Left lung (tissue), 14 donors: ENCODE measurements at places on chromosomes 7 and 10. TPM values are rescaled to one million over a fixed set of nuclear protein-coding genes. Genes with fewer than 3 reads are reported as not detected.
A peak's percentile ranks its signal among the peaks of the same experiment; 100 is the strongest.

DNA sequence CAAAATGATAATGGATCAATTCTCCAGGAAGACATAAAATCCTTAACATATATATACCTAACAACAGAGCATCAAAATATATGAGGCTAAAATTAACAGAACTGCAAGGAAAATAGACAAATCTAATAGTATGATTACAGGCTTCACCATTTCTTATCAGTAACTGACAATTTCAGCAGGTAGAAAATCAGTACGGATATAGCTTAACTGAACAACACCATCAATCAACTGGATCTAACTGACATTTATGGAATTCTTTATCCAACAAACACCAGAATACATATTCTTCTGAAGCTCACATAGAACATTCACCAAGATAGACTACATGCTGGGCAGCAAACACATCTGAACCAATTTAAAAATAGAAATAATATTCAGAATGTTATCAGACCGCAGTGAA lies 121.1 kb upstream of the CDC14C start:
- no peak overlapping the region for H3K4me3 ChIP-seq
- DNase-seq: no peak
- H3K27me3 ChIP-seq: no peaks in the 10 kb centered on the region
- H3K27ac ChIP-seq: no peak overlapping the region
- no peaks in the 10 kb centered on the region for H3K4me1 ChIP-seq

DNA sequence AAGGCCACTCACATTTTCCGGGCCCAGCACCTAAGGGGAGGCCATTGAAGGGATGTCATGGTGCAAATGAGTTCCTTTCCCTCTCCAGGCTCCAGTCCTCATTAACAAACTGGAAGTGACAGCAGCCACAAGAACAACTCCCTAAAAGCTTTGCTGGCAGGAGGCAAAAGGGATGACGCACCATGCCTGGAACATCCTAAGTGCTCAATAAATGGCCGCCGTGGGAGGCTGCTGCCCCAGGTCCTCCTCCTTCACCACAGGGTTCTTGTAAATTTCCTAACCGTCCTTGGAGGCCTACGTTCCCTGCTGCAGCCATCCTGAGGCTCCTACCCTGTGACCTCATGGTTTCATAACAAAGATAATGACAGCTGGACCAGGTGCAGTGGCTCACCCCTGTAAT lies 41.3 kb upstream of the CAMK1D start:
- H3K27me3 ChIP-seq: peaks cover 6% of the 10 kb centered on the region
- no peak overlapping the region for H3K4me3 ChIP-seq
- no peak for DNase-seq
- H3K36me3 ChIP-seq: no peaks in the 10 kb centered on the region
- no peak overlapping the region for H3K27ac ChIP-seq
- H3K4me1 ChIP-seq: no peaks in the 10 kb centered on the region

DNA sequence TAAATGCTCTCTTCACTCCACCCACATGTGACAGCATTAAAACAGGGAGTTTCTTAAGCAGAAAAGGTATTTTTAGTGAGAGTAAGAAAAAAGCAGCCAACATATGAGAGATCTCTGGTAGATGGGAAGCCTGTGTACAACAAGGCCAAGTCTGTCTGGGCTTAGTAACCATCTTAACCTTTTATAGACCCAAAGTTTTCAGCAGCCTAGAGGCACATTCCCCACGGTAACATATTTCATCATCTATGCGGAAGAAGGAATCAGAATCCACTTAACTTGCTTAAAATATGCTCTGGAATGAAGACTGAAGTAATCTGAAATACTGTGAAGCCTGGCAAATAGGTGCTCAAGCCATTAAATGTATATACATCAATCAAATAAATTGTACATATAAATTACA lies 127.8 kb downstream of the RAPGEF5 start:
- H3K27me3 ChIP-seq: no peaks in the 10 kb centered on the region
- peaks cover 4% of the 10 kb centered on the region for H3K4me1 ChIP-seq
- H3K4me3 ChIP-seq: no peak overlapping the region
- H3K27ac ChIP-seq: no peak overlapping the region

GRCh38 chr7:36958111-36958733 lies 233.9 kb upstream of the AOAH start:
- no peaks in the 10 kb centered on the region for H3K4me1 ChIP-seq
- no peaks in the 10 kb centered on the region for H3K36me3 ChIP-seq
- no peak overlapping the region for H3K27ac ChIP-seq
- H3K27me3 ChIP-seq: no peaks in the 10 kb centered on the region
- no peak overlapping the region for H3K4me3 ChIP-seq

- H3K4me3 ChIP-seq: no peak overlapping the region
- peaks cover 4% of the 10 kb centered on the region for H3K4me1 ChIP-seq
- DNase-seq: no peak
- no peak overlapping the region for H3K27ac ChIP-seq
Observed at GRCh38 chr10:71337219-71337701, 18.2 kb downstream of the SLC29A3 start.

GRCh38 chr10:96225119-96225518 lies 46.2 kb downstream of the BLNK start:
- no peak overlapping the region for H3K27ac ChIP-seq
- H3K4me1 ChIP-seq: no peaks in the 10 kb centered on the region
- H3K27me3 ChIP-seq: no peaks in the 10 kb centered on the region
- H3K4me3 ChIP-seq: no peak overlapping the region
- no peaks in the 10 kb centered on the region for H3K36me3 ChIP-seq

DNA sequence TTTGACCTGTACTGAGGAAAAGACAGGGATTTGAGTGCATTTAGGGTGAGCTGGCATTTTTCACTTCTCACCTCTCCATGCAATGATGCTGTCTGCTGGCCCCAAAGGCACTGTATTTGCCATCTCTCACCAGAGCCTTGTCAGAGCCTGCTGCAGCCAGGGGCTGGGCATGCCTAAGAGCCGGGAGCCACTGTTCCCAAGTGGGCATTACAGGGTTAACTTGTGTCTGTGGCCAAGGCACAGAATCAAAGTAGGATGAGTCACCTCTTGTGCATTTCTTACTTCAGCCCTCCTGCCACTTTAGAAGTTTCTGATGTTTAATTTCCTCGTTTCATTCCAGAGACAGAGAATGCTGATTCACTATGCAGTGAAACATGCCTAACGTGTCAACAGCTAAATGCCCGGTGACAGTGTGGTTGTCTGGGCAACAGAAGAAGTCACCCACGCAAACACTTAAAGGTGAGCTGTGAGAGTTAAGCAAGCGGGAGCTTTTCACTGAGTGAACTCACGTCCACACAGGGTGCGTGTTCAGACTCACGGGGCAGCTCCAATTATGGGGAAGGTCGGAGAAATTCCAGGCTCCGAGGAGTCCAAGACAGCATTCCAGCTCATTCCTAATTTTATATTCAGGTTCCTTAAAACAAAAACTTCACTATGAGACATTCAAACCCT lies 57.1 kb upstream of the IGFBP3 start:
- peaks cover 22% of the 10 kb centered on the region for H3K4me1 ChIP-seq
- H3K27me3 ChIP-seq: no peaks in the 10 kb centered on the region
- no peaks in the 10 kb centered on the region for H3K36me3 ChIP-seq
- peak overlapping the region; percentile 84 for H3K27ac ChIP-seq
- H3K4me3 ChIP-seq: no peak overlapping the region
- peak; percentile 59 for DNase-seq

GRCh38 chr7:121582258-121582657 lies 186.2 kb upstream of the FAM3C start:
- H3K4me1 ChIP-seq: no peaks in the 10 kb centered on the region
- H3K36me3 ChIP-seq: no peaks in the 10 kb centered on the region
- H3K27me3 ChIP-seq: no peaks in the 10 kb centered on the region
- H3K27ac ChIP-seq: no peak overlapping the region
- no peak for DNase-seq

DNA sequence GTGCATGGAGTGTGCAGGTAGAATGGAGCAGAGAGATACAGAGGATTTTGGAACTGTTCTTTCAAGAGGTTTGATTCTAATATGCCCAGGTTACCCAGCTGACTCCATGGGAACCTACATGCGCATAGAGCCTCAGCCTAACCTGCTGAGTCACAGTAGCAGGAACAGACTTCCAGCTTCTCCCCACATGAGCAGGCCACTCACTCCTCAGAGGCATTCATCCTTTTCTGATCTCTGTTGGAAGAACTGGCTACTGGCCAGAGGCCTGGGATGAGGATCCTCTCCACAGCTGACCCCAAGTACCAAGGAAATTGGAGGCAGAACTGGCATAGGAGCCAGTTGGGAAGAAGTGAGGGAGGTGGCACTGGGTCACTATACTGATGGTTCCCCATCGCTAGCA lies 17.9 kb upstream of the CCSER2 start:
- H3K36me3 ChIP-seq: no peaks in the 10 kb centered on the region
- no peaks in the 10 kb centered on the region for H3K27me3 ChIP-seq
- peaks cover 12% of the 10 kb centered on the region for H3K4me1 ChIP-seq
- no peak for DNase-seq
- no peak overlapping the region for H3K4me3 ChIP-seq
- H3K27ac ChIP-seq: no peak overlapping the region

GRCh38 chr10:63240807-63241206 lies 107.7 kb downstream of the NRBF2 start:
- no peaks in the 10 kb centered on the region for H3K36me3 ChIP-seq
- peak overlapping the region; percentile 81 for H3K27ac ChIP-seq
- H3K4me3 ChIP-seq: no peak overlapping the region
- H3K4me1 ChIP-seq: peaks cover 15% of the 10 kb centered on the region

- H3K4me3 ChIP-seq: no peak overlapping the region
- H3K4me1 ChIP-seq: no peaks in the 10 kb centered on the region
- no peaks in the 10 kb centered on the region for H3K27me3 ChIP-seq
- DNase-seq: no peak
- H3K36me3 ChIP-seq: no peaks in the 10 kb centered on the region
Observed at GRCh38 chr7:130926001-130926691, 192.1 kb upstream of the KLF14 start.

- peaks cover 43% of the 10 kb centered on the region for H3K4me1 ChIP-seq
- no peak overlapping the region for H3K4me3 ChIP-seq
Observed at GRCh38 chr10:79280956-79281355, 66.3 kb upstream of the PPIF start.

DNA sequence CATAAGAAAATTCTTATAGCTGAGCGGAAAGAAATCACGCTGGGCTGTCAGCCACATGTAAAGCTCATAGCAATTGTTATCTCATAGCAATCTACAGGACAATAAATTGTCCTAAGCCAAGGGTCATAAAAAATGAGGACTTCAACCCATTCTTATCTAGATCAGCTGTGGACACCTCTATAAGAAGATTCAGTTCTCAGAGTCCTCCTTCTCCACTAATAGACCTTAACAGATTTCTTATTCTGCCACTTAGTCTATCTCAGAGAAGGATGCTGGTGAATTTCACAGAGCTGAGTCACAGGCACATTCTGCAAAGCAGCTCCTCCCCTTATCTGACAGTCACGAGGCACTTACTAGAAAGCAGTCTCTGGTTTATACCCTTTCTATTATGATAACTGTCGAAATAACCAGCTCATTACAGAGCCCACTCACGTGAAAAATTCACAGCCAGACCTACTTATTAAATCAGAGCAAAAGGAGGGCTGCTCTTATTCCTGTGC lies 185.3 kb upstream of the PCLO start:
- no peaks in the 10 kb centered on the region for H3K27me3 ChIP-seq
- no peaks in the 10 kb centered on the region for H3K36me3 ChIP-seq
- DNase-seq: no peak
- no peak overlapping the region for H3K27ac ChIP-seq
- H3K4me1 ChIP-seq: no peaks in the 10 kb centered on the region
- H3K4me3 ChIP-seq: no peak overlapping the region

DNA sequence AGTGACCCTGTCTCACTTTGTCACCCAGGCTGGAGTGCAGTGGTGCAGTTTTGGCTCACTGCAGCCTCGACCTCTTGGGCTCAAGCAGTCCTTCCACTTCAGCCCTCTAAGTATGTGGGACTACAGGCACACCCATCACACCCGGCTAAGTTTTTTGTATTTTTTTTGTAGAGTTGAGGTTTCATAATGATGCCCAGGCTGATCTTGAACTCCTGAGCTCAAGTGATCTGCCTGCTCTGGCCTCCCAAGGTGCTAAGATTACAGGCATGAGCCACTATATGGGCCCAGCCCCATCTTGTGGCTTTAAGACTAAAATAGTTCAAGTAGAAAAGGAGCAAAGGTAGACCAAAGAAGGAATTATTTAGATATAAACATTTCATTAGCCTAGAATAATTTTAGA lies 65.5 kb downstream of the MLLT10 start:
- DNase-seq: peak; percentile 34
- H3K4me3 ChIP-seq: no peak overlapping the region
- no peaks in the 10 kb centered on the region for H3K27me3 ChIP-seq
- H3K36me3 ChIP-seq: peaks cover 7% of the 10 kb centered on the region

DNA sequence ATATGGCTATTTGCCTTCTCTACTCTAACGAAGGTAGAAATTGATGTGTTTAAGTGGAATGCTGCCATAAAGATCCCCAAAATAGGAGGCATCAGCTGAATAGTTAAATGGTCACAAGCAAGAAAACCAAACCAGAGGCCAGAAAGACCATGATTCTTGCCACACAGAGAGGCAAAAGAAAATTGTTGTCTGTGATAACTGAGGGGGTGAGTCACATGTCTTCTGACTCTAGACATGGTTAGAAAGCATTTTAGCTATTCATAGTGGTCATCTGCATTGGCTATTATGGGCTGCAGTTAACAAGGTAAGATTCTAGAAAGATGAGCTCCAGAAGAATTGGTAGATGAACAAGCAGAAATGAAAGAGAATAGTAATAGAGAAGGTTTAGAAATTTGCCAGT lies 361.4 kb upstream of the NPSR1 start:
- H3K27me3 ChIP-seq: no peaks in the 10 kb centered on the region
- H3K27ac ChIP-seq: no peak overlapping the region
- no peaks in the 10 kb centered on the region for H3K4me1 ChIP-seq
- no peaks in the 10 kb centered on the region for H3K36me3 ChIP-seq
- H3K4me3 ChIP-seq: no peak overlapping the region

- no peak overlapping the region for H3K4me3 ChIP-seq
- H3K27ac ChIP-seq: no peak overlapping the region
- no peaks in the 10 kb centered on the region for H3K36me3 ChIP-seq
- DNase-seq: no peak
- H3K4me1 ChIP-seq: no peaks in the 10 kb centered on the region
Observed at GRCh38 chr7:138590154-138590553, 111.0 kb downstream of the SVOPL start.

GRCh38 chr10:129877773-129878371 lies 86.2 kb downstream of the EBF3 start:
- H3K27me3 ChIP-seq: peaks cover 17% of the 10 kb centered on the region
- H3K4me3 ChIP-seq: no peak overlapping the region
- no peak for DNase-seq

DNA sequence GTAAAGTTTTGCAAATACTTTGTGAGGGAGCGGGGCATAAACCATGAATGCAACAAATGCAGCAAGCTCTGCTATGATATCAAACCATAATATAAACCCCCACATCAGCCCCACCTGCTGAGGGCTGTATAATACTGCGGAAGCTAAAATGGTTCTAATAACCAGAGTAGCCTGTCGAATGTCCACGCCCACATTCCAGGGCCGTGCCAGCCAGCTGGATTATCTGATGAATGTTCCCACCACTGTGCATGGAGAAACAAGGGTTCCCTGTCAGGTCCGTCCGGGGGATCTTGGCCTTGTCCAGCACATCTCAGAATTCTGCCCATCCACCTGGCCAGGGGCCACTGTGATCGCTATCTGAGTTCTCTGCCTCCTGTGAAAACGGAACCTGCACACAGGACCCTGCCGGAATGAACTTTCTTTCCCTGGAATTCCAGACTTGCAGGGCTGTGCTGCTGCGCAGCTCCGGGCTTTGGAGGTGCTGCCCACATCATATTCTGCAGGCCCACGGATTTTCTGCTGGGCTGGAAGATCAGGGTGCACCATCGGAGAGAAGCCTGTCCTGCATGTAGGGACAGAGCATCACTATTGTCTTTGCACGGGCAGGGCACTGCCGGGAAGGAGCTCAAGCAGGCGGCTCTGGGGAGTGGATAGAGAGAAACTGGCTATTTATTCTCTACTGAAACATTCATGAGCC lies 77.0 kb upstream of the GNA12 start:
- H3K4me1 ChIP-seq: no peaks in the 10 kb centered on the region
- no peaks in the 10 kb centered on the region for H3K27me3 ChIP-seq
- no peak overlapping the region for H3K4me3 ChIP-seq
- H3K36me3 ChIP-seq: no peaks in the 10 kb centered on the region
- DNase-seq: no peak

The PLEKHS1 gene
- total RNA-seq: 4.7 TPM

The MLXIPL gene
- total RNA-seq: 1.4 TPM

The RASA4B gene
- total RNA-seq: 18.1 TPM
